Spinal cord (tissue), 10 donors: ENCODE measurements at places on chromosomes 2 and 18. TPM values are rescaled to one million over a fixed set of nuclear protein-coding genes. Genes with fewer than 3 reads are reported as not detected.

The RIT2 gene
- 18.4 TPM for total RNA-seq

GRCh38 chr2:201228271-201228911, 31.9 kb upstream of the CASP8 start:
- H3K4me3 ChIP-seq, result no peak overlapping the region
- peaks cover 3% of the 10 kb centered on the region for H3K4me1 ChIP-seq
- H3K27me3 ChIP-seq, result no peaks in the 10 kb centered on the region
- DNase-seq, result no peak
- no peaks in the 10 kb centered on the region for H3K36me3 ChIP-seq

DNA sequence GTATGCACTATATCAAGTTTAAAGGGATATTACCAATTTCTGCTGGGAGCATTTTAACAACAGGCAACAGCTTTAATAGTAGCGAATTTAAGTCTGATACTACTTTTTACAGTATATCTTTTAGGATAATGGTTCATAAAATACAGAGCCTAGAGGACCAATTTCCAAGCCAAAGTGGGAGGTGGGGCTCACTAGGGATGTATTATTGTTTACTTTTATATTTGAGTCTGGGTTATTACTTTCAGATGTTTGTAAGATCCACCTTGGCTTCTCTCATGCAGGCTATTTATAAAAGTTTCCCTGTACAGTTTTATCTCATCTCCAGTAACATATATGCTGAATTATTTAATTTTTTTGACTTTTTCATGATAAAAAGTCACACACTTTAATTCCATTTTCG, 242.0 kb downstream of the CMPK2 start:
- H3K4me1 ChIP-seq, result no peaks in the 10 kb centered on the region
- H3K27ac ChIP-seq, result no peak overlapping the region
- DNase-seq, result peak; percentile 70
- no peaks in the 10 kb centered on the region for H3K27me3 ChIP-seq

DNA sequence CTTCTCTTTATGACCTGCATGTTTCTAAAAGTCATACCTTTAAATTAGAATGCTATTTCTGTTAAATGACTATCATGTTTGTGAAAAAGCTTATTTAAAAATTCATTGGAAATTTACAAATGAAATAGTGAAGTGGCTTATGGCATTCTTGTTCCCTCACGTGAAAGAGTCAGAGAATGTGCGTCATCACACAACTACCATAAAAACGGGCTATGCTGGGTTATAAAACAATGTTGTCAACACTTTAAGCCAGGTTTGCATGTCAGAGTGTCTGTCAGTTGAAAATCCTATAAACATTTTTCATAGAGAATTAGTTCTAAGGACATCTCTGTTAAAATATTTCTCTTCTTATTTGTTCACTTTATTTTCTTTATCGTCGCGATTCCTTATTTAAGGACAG, 42.5 kb upstream of the STK39 start:
- no peaks in the 10 kb centered on the region for H3K27me3 ChIP-seq
- no peak overlapping the region for H3K4me3 ChIP-seq
- H3K4me1 ChIP-seq, result no peaks in the 10 kb centered on the region
- H3K36me3 ChIP-seq, result no peaks in the 10 kb centered on the region
- no peak overlapping the region for H3K27ac ChIP-seq

DNA sequence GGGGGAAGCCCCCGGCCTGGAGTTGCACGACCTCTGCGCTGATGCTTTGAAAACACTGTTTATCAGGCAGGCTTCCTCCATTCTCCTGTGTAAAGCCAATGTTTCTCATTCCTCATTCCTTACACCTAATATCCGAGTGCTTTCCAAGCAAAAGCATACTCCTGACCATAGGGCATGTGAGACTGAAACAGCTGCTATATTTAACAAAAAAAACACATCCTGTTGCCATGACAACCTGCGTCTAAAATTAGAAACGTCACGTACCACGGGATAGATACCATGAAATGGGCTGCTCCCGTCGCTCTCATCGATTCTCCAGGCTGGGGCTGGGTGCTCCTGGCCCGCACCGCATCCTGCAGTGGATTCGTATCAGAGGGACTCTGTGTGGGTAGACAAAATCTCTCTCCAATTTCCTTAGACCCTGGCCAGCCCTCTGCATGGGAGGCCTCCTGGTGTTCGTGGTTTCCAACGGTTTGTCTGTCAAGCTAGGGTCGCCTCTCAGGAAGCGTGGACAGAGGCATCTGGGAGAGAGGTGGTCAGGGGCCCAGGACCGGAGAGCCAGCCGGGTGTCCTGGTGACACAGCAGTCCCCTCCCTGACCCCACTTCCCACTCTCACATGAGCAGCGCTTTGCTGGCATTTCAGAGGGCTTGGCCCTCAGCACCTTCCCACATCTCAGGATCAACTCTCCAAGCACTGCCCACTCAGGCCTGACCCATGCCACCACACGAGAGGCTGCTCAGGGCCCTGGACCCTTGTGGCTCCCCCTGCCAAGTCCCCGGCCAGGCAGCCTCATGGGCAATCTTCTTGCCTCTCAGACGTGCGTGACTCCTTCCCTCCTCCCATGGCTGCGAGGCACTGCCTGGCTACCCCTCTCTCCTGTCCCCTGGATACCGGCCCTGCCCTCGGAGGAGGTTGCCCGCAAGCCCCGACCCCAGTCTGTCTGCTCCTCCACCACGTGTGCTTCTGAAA, 268.1 kb downstream of the NDUFA10 start:
- H3K36me3 ChIP-seq, result no peaks in the 10 kb centered on the region
- peak; percentile 92 for DNase-seq
- H3K27ac ChIP-seq, result peak overlapping the region; percentile 15
- peaks cover 47% of the 10 kb centered on the region for H3K4me1 ChIP-seq

GRCh38 chr2:130896813-130897212, 60.1 kb downstream of the ARHGEF4 start:
- peaks cover 32% of the 10 kb centered on the region for H3K4me1 ChIP-seq
- peaks cover 5% of the 10 kb centered on the region for H3K36me3 ChIP-seq
- no peaks in the 10 kb centered on the region for H3K27me3 ChIP-seq
- DNase-seq, result no peak

GRCh38 chr18:38115201-38115600, 549.6 kb upstream of the CELF4 start:
- H3K27me3 ChIP-seq, result no peaks in the 10 kb centered on the region
- DNase-seq, result no peak
- no peaks in the 10 kb centered on the region for H3K4me1 ChIP-seq
- no peaks in the 10 kb centered on the region for H3K36me3 ChIP-seq

- H3K27me3 ChIP-seq, result no peaks in the 10 kb centered on the region
- H3K4me3 ChIP-seq, result no peak overlapping the region
- H3K36me3 ChIP-seq, result no peaks in the 10 kb centered on the region
- DNase-seq, result no peak
These were observed 71.9 kb upstream of the NRP2 start for GRCh38 chr2:205610437-205610836.

- DNase-seq, result peak; percentile 54
- H3K27ac ChIP-seq, result no peak overlapping the region
- no peaks in the 10 kb centered on the region for H3K36me3 ChIP-seq
These were observed 360.6 kb upstream of the TNP1 start for GRCh38 chr2:217220228-217221013.

DNA sequence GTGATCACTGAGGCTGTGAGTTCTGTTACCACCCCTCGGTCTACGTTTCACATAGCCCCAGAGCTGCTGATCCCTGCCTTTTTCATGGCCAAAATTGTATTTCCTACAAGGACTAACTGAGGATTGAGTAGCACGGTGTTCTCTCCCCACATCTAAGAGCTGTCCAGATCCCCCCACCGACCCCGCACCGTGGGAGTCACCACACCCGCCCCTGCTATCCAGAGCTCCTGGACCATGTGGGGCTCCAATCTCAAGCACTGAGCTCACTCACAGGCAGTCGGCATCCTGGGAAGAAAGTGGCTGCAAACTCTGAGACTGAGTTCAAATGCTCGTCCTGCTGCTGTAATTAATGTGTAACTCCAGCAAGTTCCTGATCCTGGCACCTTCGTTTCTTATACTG, 9.7 kb downstream of the SIX2 start:
- DNase-seq, result no peak
- H3K4me3 ChIP-seq, result no peak overlapping the region
- H3K27me3 ChIP-seq, result peaks cover 88% of the 10 kb centered on the region
- no peak overlapping the region for H3K27ac ChIP-seq

The SLC5A7 gene
- total RNA-seq, result 3.7 TPM

GRCh38 chr2:201969938-201970785, 63.5 kb upstream of the FZD7 start:
- H3K27ac ChIP-seq, result no peak overlapping the region
- H3K4me1 ChIP-seq, result peaks cover 35% of the 10 kb centered on the region
- H3K36me3 ChIP-seq, result no peaks in the 10 kb centered on the region
- H3K27me3 ChIP-seq, result peaks cover 8% of the 10 kb centered on the region
- DNase-seq, result no peak
- no peak overlapping the region for H3K4me3 ChIP-seq

The STON1 gene
- total RNA-seq, result 19.2 TPM

DNA sequence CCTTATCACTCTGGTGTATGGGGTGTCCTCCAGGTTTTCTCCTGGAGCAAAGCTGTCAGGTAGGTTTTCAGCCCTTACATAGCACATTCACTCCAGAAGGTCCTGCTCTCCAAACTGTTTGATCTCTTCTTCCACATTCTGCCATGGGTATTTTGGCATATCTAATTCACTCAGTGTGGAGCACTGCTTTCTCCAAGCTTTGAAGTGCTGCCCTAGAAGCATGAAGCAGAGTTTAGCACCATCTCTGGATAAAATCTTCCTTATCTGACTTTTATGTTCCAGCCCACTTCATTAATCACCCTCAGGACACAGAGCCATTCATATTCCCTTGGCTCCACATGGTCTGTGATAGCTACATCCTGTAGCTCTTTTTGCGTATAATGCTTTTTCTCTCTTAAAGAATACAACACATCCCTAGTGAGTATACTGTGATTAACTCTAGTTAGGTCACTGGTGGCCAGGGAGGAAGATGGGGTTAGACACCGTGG, 56.7 kb upstream of the ARHGAP28 start:
- no peaks in the 10 kb centered on the region for H3K36me3 ChIP-seq
- H3K27me3 ChIP-seq, result no peaks in the 10 kb centered on the region
- DNase-seq, result no peak
- no peak overlapping the region for H3K4me3 ChIP-seq
- H3K27ac ChIP-seq, result no peak overlapping the region

The IGFBP5 gene
- 179 TPM for total RNA-seq

GRCh38 chr18:71707400-71707799, 836.7 kb downstream of the CBLN2 start:
- H3K27ac ChIP-seq, result no peak overlapping the region
- H3K4me3 ChIP-seq, result no peak overlapping the region
- no peaks in the 10 kb centered on the region for H3K27me3 ChIP-seq

DNA sequence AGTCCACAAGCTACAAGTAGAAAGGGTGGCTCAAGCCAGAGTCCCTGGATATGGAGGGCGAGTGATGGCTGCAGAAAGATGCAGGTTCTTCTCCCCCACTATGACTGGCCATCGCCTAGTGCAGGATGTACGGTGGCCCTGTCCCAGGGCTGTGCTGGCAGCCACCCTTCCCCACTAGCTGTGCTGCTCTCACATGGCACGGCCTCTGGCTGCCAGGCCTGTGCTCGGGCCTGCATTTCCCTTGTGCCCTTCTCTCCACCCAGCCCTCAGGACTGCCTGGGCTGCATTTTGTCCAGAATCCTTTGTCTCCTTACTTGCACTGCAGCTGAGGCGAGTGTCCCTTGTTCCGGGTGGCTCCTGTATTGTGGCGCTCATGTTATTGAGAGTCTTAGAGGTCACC, 1.6 kb upstream of the RAMP1 start:
- H3K27me3 ChIP-seq, result peaks cover 9% of the 10 kb centered on the region
- peaks cover 34% of the 10 kb centered on the region for H3K4me1 ChIP-seq
- DNase-seq, result no peak
- no peak overlapping the region for H3K4me3 ChIP-seq
- peaks cover 3% of the 10 kb centered on the region for H3K36me3 ChIP-seq
- no peak overlapping the region for H3K27ac ChIP-seq

GRCh38 chr18:22324191-22325131, 93.3 kb downstream of the CTAGE1 start:
- peaks cover 13% of the 10 kb centered on the region for H3K4me1 ChIP-seq

GRCh38 chr2:97995026-97995733, 568 bp downstream of the TMEM131 start:
- H3K4me1 ChIP-seq, result peaks cover 14% of the 10 kb centered on the region
- H3K36me3 ChIP-seq, result no peaks in the 10 kb centered on the region
- H3K27ac ChIP-seq, result peak overlapping the region; percentile 96
- H3K4me3 ChIP-seq, result peak overlapping the region; percentile 64
- H3K27me3 ChIP-seq, result no peaks in the 10 kb centered on the region
- peak; percentile 9 for DNase-seq

The MAB21L4 gene
- total RNA-seq, result not detected

The UGT1A4 gene
- not detected for total RNA-seq

The DYNAP gene
- total RNA-seq, result not detected

DNA sequence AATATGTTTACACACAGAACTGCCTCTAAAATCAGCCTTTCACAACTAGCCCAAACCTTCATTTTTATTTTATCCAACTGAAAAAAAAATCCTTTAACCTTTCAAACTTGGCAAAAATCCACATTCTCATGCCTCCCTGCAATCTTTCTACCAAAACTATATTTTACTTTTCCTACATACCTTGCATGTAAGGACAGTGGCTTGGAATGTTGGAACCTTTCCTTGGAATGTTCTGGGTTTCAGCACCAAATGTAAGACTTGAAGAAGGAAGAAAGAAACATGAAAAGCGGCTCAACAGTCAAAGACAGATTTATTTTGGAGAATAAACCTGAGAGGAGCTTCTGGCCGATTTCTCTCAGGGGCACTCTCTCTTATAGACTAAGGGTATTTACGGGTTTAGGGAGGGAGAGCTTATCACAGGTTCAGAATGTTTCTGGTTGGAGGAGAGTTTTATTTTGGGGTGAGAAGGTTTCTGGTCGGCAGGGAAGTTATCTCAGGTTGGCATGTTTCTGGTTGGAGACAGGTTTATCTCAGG, 79.7 kb downstream of the RRM2 start:
- H3K4me3 ChIP-seq, result no peak overlapping the region
- H3K36me3 ChIP-seq, result no peaks in the 10 kb centered on the region
- H3K27me3 ChIP-seq, result no peaks in the 10 kb centered on the region
- H3K27ac ChIP-seq, result no peak overlapping the region
- no peak for DNase-seq

DNA sequence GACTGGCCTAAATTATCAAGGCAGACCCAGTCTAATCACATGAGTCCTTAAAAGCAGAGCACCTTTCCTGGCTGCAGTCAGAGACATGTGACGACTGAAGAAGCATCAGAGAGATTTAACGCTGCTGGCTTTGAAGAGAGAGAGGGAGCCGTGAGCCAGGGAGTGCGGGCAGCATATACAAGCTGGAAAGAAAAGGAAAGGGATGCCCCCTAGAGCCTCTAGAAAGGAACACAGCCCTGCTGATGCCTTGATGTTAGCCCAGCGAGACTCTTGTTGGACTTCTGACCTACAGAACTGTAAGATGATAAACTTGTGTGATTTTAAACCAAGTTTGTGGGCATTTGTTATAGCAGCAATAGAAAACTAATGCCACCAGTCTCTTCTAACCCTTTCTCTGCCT, 58.1 kb downstream of the HEATR5B start:
- H3K27me3 ChIP-seq, result no peaks in the 10 kb centered on the region
- no peak overlapping the region for H3K27ac ChIP-seq
- H3K36me3 ChIP-seq, result peaks cover 7% of the 10 kb centered on the region
- peak; percentile 7 for DNase-seq
- H3K4me3 ChIP-seq, result no peak overlapping the region
- H3K4me1 ChIP-seq, result no peaks in the 10 kb centered on the region

The C1GALT1C1L gene
- 1.2 TPM for total RNA-seq

GRCh38 chr2:133948610-133949290, 305.1 kb upstream of the MGAT5 start:
- no peak overlapping the region for H3K27ac ChIP-seq
- no peak overlapping the region for H3K4me3 ChIP-seq
- no peaks in the 10 kb centered on the region for H3K27me3 ChIP-seq
- DNase-seq, result no peak
- H3K4me1 ChIP-seq, result no peaks in the 10 kb centered on the region
- H3K36me3 ChIP-seq, result no peaks in the 10 kb centered on the region

The ANKRD30B gene
- total RNA-seq, result 0.20 TPM

The PLGLB1 gene
- total RNA-seq, result 10.0 TPM
